Astrocyte of the hippocampus (primary cell): ENCODE measurements at places on chromosomes 4 and X.

DNA sequence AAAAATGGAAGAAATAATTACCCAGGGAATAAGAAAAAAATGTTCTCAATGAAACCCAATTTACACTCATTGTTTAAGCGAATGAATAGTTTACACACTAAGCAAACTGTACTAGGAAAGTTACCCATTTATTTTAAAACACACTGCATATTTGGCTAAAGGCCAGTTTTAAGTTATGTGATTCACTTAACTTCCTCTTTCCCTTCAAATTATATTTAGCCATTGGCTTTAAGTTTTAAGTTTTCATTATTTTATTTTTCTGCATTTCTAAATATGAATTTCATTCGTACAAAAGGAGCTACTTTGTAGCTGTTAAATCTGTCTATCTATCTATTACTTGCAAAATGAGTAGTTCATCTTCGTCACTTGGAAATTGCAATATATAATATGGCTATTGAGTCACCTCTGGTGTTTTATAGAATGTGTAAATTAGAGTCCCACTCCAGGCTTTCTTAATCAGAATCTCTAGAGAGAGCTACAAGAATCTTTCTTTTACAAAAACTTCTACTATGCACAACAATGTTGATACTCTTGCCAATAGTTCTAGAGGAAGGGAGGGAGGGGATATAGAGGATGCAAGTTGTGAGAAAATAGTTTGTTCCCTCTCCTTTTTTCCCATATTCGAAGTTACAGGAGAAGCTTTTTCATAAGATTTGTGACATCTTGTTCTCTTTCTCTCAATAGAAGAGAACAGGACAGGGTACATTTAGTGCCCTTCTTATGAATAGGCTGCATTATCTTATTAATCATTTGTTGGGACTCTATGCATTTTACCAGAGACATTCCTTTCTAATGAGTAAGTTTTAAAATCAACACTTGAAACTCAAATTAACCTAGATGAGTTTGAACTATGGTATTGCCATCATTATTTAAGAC, 41.8 kb downstream of the SULT1B1 start:
- peak; percentile 9 for DNase-seq

DNA sequence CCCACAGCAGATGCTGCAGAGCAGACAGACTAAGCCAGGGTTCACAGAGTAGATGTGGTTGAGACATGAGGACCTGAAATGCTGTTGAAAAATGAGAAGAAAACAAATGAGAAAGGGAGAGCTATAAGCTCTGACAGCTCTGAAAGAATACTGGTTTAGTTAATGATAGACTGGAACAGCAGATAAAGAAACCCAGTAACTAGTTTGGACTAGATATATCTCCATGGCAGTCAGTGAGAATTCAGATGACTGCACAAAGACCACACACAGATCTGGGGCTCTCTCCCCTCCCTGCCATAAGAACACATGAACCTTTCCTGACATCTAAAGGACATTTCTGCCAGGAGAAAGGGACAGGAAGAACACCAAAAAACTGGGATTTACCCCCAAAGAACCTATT, 8.2 kb downstream of the NAA11 start:
- no peak for DNase-seq

DNA sequence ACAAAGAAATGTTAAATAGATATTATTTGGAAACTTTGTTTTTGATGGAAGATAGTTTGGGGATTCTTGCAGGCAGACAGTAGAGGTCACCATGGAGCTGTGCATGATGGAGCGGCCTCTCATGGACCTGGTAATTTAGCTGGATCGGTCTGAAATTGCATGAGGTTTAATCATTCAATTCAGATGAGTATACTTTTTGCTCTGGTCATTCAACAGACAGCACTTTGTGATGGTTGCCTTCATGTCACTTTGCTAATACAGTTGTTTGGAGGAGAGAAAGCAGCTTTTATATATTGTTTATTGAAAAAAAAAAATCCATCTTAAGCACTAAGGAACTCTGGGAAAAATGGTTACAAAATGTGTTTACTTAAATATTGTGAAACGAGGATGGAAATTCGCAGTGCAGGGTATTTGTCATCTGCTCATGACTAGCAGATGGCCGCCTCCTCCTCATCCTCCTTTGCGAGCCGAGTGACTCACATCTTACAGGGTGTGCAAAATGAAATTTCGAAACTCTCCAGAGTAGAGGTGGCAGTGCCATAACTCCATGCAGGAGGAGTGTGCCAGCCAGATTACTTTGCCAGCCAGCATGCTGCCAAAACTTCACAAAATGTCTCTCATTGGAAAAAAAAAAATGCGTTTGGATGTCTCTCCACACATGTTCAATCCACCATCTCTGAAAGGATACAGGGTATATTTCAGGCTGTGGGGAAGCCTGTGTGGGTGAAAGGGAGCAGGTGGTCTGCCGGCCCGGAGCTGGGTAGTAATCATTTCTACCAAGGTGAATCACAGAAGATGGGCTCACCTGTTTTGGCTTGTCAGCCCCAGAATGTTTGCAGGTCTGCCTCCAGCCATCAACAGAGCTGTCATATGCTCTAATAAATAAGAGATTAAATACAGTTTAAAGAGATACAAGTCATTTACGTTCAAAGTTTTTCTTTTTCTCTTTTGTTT, 314.9 kb upstream of the DIPK2B start:
- DNase-seq = peak; percentile 78

DNA sequence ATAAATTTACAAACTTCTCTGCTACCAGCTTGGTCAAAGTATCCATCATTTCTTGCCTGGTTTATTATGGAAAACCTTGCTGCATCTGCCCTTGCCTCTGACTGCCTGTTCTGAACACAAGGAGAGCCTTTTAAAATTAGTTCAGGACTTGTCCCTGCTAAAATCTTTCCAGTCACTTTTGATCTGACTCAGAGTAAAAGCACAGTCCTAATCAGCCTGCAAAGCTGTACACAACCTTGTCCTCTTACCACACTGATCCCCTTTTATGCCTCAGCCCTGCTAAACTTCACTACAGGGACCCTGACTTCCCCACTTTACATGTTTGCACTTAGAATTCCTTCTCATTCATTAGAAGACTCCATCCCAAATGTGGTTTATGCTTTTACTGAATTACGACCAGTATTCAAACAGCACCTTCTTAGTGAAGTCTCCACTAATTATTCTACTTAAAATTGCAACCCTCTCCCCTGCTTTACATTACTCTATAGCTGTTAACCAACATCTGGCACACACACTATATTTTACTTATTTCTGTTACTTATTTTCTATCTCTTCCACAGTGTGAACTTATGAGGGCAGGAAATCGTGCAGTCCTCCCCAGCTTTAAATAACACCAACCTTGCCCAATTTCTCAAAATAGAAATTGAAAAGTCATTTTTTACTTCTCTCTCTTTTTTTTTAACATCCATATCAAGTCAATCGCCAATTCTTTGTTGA, 6.3 kb downstream of the GABRA4 start:
- no peak for DNase-seq

- no peak for DNase-seq
These were observed 1351.2 kb downstream of the STIM2 start for GRCh38 chr4:28211676-28212470.

DNA sequence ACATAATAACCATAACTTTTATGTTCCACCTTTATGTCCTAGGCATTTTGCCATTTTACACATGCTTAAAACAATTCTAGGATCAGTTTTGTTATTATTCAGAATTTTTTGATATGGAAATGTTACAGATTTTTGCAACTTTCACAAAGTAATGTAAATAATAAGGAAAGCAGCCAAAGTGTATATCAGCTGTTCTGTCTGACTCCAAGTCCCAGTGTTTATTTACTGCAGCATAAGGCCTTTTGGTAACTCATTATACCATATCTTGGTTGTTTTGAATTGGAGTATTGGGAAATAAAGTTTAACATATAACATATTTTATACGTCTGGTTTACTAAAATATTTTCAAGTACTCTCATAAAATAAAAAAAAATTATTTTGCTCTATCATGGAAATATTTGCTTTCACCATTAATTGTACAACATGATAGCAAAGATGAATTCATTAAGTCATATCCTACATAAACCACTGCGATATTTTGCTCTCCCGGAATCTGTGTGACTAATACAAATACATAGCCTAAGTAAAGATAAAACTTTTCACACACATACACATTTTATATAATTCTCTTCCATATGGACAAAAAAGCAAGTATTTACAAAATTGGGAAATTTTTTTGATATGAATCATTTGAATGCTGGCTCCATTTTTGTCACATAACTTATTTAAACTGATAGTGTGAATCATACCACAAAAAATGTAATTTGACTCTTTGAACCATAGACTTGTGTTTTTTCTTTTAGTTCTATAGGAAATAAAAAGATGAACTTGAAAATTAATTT, 399.0 kb downstream of the PABPC4L start:
- DNase-seq = no peak
